Glutamatergic neuron (in vitro differentiated cells): ENCODE measurements at places on chromosomes 11 and 22. TPM values are rescaled to one million over a fixed set of nuclear protein-coding genes. Genes with fewer than 3 reads are reported as not detected.

DNA sequence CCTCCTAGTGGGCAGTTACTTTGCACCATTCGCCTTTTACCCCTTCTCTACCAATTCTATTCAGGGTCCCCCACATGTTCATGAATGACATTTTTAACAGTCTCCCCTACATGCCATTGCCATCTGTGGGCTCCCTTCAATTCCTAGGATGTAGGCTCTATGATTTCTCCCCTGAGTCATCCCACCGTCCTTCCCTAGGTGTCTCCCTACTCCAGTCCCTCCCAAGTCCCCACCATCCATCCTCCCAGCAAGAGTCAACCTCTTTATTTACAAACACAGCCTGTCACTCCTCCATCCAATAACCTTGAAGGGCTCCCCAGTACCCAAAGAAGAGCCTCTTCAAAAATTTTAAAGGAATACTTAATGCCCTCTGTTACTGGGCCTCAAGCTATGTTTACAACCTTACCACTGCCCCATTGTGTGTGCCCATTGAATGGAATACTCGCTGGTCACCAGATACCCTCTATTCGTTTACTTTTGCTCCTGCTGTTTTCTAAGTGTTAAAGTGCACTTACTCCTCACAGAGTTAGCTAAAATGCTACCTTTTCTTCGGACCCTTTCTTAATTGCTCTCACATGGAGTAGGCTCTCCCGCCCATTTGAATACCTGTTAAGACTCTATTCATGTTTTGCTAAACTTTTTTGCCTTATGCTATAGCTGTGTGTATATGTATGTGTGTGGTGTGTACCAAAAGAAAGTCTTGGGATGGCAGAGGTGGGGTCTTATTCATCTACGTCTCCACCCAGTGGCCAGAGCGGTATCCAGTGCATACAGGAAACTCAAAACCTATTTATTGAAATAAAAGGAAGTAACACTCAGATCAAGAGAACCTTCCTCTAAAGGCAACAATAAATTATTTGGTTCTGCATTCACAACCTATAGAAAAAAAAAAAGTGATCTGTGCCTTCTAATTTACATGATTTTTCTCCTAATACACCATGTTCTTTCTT is 235.8 kb upstream of the CCDC90B start:
- no peak overlapping the region for H3K4me3 ChIP-seq
- DNase-seq: no peak
- no peak overlapping the region for H3K27ac ChIP-seq

GRCh38 chr22:21937041-21937820 is 15.4 kb downstream of the PPM1F start:
- peaks cover 49% of the 10 kb centered on the region for H3K4me1 ChIP-seq
- peak; percentile 35 for DNase-seq
- H3K36me3 ChIP-seq: no peaks in the 10 kb centered on the region
- H3K27ac ChIP-seq: peak overlapping the region; percentile 98
- H3K4me3 ChIP-seq: peak overlapping the region; percentile 78

Gene KRTAP5-9
- 0.76 TPM for total RNA-seq

GRCh38 chr22:36773935-36774334 is 2.0 kb downstream of the IFT27 start:
- H3K36me3 ChIP-seq: peaks cover 1% of the 10 kb centered on the region
- DNase-seq: no peak
- H3K4me1 ChIP-seq: peaks cover 27% of the 10 kb centered on the region

DNA sequence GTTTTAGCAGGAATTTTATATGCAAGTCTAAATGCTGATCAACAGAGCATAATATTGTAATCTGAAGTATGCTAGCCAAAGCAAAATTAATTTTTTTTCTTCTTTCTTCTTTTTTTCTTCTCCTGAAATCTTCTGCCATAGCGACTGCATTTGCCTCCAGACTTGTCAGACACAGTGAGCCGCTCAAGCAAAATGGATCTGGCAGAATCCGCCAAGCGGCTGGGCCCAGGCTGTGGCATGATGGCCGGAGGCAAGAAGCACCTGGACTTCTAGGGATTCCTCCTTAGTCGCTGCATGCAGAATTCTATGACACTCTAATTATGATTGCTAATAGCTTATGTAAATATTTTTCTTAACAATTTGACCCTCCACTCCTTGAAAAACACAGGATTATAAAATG is 27.9 kb downstream of the PAX6 start:
- H3K4me1 ChIP-seq: peaks cover 45% of the 10 kb centered on the region
- H3K27ac ChIP-seq: peak overlapping the region; percentile 14
- H3K4me3 ChIP-seq: no peak overlapping the region
- no peaks in the 10 kb centered on the region for H3K36me3 ChIP-seq
- DNase-seq: no peak

Gene SPON1
- total RNA-seq: 0.81 TPM

- peak overlapping the region; percentile 20 for H3K4me3 ChIP-seq
- H3K27me3 ChIP-seq: peaks cover 13% of the 10 kb centered on the region
- DNase-seq: peak; percentile 40
- peak overlapping the region; percentile 100 for H3K27ac ChIP-seq
- H3K4me1 ChIP-seq: peaks cover 32% of the 10 kb centered on the region
These were observed 6.7 kb downstream of the OR6M1 start for GRCh38 chr11:123799438-123799837.

Gene MCHR1
- total RNA-seq: 1.7 TPM

Gene P2RX3
- 496 TPM for total RNA-seq
